Retinal pigment epithelial cell (primary cell): ENCODE measurements at places on chromosomes 16 and 17.

DNA sequence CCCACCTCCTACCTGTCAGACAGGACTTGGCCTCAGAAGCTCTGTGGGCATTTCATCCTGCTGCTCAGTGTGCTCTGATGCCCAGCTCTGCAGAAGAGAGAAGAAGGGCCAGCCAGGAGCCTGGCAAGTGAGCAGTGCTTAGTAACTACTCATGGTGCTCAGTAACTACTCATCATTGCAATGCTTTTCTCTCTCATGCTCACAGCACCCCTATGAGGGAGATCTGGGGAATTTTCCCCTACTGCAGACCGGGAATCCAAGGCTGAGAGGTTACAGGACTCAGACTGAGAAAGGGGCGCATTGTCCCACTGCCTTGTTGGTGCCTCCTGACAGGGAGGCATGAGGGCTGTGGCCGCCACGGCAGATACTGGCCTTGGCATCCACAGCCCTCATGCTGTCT is 261.1 kb downstream of the C16orf95 start:
- DNase-seq, result no peak

DNA sequence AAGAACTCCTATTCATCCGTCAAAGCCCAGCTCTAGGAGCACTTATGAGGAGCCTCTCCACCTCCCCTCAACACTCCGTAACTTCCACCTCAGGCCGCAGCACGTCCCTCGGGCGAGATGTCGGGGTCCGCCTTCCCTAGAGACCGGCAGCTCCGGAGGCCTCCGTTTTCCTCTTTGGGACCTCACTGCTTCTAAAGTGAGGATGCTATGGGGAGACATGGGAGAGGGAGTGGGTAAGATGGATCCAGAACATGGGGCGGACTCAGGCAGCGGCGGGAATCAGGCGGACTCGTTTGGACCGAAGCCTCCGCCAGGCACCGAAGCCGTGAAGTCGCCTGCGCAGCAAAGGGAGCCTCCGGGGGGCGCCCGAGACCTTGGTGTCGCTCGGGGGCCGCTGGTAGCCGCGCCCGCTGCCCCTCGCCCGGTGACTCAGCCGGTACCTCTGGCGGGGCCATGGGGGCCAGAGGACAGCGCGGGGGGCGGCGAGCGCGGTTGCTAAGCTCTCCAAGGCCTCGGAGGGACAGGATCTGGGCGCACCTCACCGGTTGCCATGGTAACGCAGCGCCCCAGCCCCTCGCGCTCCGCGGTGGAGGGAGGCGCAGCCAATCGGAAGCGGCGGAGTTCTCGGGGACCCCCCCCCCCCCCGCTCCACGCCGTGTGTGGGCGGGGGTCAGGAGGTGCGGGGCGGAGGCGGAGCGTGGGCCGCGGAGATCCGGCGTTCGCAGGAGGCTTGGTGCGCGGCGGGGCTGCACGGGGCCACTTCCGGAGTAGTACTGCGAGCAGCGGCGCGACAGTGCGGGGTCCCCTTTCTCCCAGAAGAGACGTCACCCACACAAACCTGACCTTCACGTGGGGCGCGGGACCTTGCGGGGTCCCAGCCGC is 1.3 kb upstream of the HIC1 start:
- no peak for DNase-seq

- DNase-seq, result no peak
These were observed 162.8 kb downstream of the IRX3 start for GRCh38 chr16:54123766-54124165.

- no peak for DNase-seq
These were observed 289.3 kb downstream of the MAP2K6 start for GRCh38 chr17:69703751-69704150.

GRCh38 chr16:50593410-50594150 is 45.4 kb downstream of the NKD1 start:
- DNase-seq, result no peak

GRCh38 chr16:3520841-3521240 is 20.0 kb downstream of the CLUAP1 start:
- no peak for DNase-seq

- no peak for DNase-seq
These were observed 203.3 kb downstream of the C16orf78 start for GRCh38 chr16:49576941-49577340.

DNA sequence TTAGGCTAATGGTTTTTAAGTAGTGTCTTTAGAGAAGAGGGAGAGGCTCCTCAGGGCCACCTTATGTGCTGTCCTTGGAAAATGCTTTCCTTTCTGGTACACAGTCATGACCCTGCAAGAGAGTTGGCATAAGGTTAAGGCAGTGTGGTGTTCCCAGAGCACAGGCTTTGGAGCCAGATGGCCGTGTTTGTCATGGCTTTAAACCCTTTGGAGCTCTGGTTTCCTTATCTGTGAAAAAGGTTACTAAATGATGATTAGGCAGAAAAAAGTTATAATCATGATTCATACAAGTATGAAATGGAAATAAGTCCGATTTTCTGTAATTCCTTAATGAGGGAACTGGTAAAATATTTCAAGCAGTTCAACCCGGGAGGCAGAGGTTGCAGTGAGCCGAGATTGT is 13.2 kb downstream of the UTP4 start:
- DNase-seq, result no peak

- no peak for DNase-seq
These were observed 5.8 kb downstream of the KRTAP29-1 start for GRCh38 chr17:41296846-41297245.

DNA sequence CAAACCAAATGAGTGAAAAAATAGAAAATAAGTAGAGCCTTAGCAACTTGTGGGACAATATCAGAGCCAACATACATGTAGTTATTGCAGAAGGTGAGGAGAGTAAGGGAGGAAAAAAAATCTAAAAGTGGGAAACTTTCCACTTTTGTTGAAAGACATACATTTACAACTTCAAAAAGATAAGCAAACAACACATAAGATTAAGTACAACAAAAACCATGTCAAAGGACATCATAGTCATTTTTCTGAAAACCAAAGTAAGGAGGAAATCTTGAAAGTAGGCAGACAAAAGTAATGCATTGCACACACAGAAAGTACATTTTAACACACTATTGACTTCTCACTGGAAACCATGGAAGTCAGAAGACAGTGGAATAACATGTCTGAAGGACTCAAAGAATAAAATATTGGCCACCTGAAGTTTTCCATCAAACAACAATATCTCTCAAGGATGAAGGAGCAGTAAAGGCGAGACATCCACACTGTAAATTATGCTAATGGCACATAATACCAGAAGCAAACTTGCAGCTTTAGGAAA is 291.9 kb downstream of the BCAS3 start:
- DNase-seq, result no peak

DNA sequence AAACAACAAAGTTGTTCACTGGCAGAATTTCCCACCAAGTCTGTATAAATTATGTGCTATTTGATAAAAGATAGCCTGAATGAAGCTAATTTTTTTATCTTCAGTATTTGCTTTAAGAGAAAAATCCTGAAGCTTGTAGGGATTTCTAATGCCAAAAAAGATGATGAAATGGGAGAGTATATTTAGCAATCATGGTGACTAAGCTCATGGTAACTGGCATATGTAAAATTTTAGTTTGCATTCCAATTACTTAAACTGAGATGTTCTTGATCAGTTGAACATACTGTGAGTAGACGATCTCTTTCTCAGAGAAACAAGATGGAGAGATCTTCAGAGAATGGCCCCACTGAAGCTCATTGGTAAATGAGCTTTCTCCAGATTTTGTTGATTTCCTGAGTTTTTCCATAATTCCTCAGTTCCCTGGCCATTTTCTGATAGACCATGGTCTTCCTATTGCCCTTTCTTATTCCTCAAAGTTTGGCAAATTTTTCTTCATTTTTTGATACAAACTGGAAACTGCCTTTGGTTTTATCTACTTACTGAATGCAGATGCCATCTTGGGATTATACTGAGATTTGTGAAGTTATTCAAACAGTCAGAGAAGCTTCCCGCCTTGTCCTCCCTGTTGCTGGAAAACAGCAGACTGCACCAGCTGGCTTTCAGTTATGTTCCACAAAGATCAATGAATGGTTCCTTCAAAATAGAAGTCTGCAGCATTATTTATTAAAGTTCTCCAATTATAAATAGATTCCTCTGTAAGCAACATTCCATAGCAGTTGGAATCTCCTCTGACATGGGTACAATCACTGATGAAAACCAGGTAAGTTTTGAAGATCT is 68.3 kb upstream of the ALOX12 start:
- DNase-seq, result no peak

- peak; percentile 72 for DNase-seq
These were observed 29.0 kb downstream of the KATNB1 start for GRCh38 chr16:57764341-57765159.

DNA sequence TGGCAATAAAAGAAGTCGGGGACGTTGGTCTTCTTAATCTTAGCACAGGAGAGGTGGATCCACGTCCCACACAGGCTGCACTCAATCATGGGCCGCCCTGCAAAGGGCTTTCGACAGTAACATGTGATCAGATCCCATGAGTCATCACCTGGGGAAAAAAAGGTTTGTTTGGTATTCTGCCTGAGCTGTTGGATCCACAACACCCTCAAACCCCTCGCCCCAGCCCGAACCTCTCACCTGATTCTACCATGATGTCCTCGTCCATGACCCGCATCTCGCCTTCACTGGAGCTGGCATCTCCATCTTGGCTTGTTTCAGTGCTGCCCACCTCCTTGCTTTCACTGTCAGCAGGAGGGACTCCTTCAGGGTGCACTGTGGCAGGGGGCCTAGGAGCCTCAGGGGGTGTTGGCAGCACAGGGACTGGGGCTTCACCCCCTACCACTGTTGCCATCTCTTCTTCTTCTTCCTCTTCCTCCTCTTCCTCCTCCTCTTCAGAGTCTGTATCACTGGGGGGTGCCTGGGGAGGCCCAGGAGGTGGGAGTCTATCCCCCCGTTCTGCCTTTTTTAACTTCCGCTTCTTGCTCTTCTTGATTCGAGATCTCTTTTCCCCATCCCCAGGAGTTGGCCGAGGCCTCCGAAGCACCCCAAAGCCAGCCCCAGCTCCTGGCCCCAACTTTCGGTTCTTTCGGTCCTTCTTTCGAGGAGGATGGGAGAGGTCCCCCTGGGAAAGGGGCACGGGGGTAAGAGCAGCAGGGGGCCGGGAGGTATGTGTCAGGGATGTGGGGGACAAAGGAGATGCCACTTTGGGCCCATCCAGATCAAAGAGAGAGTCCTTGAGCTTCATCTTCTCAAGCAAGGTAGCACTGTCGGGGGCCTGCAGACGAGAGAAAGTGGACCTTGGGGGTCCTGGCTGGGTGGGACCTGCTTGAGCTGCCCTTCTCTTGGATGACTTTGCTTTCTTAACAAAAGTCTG is 1.7 kb upstream of the DVL2 start:
- DNase-seq, result no peak

- DNase-seq, result no peak
These were observed 599 bp downstream of the MRC2 start for GRCh38 chr17:62627904-62628633.

DNA sequence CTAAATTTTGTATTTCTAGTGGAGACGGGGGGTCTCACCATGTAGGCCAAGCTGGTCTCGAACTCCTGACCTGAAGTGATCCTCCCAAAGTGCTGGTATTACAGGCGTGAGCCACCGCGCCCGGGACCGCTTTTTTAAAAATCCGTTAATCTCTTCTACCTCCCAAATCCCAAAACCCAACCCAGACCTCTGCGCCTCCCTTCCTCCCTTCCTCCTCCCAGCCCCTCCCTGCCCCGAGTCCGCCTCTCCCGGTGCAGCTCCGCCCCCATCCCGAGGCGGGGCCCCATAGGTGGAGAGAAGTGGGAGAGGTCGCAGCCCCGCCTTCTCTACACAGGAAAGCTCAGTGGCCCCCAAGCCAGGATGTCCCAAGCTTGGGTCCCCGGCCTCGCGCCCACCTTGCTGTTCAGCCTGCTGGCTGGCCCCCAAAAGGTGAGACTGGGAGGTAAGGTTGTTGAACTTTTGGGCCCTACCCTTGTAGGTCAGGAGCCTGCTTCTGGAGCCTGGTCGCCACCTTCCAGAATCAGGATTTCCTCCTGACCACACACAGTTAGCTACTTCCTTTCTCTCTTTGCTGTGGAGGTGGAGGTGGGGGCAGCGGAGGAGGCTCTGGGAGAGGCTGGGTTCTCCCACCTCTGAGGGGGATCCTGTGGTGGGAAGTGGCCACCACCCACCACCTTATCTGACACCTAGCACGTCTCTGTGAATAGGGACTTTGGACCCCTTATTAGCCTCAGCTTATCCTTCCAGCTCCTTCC is at the start of gene TMEM92:
TSS of gene TMEM92 (plus strand) at position 325 of the 755 bp plus-strand sequence. CDS start at position 361, 36 bp downstream.
- no peak for DNase-seq

DNA sequence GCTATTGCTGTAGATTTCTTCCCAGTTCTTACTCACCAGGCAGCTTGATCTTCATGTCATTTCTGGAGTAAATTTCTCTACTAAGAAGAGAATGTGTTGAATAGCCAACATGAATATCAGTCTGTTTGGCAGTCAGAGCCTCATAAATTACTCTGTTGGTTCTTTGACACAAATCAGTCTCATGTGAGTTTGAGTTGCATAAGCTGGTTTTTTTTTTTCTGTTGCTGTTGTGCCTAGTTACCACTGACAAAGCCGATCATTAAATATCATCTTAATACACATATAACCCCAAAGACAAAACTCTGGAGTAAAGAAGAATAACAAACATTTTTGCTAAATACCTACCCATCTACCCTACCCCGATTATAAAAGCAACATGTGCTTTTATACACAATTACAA is 240.5 kb upstream of the KCNJ16 start:
- DNase-seq, result no peak

- DNase-seq, result no peak
These were observed 35.0 kb upstream of the ASIC2 start for GRCh38 chr17:33328129-33328528.

GRCh38 chr17:59001158-59001814 is 105.4 kb downstream of the TRIM37 start:
- no peak for DNase-seq

DNA sequence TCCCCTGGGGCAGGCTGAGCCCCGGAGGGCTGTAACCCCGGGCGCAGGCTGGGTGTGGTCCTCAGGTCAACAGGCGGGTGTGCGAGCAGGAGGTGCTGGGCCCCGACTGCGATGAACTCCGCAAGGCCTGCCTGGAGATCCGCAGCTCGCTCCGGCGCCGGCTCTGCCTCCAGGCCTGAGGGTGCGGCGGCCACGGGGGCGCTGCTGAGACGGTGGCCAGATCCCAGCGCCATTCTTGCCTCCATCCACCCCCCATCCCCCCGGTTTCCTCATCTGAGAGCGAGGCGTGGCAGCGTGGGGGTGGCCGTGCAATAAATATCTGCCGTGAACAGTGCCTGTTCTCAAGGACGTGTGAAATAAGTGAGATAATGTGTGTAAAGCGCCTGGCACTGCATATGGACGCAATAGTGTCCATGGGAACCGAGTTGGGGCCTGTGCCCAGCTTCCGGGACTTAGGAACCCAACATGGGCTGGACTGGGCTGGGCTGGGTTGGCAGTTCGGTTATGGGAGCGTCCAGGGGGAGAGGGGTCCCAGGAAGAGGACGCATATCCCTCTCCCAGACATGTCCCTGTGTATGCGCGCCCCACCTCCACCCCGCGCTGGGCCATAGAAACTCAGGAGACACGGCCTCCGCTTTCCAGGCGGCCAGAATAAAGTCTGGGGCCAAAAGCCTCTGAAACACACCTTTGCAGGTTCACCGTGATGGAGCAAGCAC is 15.0 kb downstream of the ZNF213 start:
- no peak for DNase-seq

GRCh38 chr16:2487517-2487842 is 12.6 kb downstream of the TBC1D24 start:
- no peak for DNase-seq
